SW480 (cell line): ENCODE measurements at places on chromosomes 1 and 21.

GRCh38 chr1:98749152-98749756 lies 87.7 kb downstream of the SNX7 start:
- peak; percentile 34 for DNase-seq

DNA sequence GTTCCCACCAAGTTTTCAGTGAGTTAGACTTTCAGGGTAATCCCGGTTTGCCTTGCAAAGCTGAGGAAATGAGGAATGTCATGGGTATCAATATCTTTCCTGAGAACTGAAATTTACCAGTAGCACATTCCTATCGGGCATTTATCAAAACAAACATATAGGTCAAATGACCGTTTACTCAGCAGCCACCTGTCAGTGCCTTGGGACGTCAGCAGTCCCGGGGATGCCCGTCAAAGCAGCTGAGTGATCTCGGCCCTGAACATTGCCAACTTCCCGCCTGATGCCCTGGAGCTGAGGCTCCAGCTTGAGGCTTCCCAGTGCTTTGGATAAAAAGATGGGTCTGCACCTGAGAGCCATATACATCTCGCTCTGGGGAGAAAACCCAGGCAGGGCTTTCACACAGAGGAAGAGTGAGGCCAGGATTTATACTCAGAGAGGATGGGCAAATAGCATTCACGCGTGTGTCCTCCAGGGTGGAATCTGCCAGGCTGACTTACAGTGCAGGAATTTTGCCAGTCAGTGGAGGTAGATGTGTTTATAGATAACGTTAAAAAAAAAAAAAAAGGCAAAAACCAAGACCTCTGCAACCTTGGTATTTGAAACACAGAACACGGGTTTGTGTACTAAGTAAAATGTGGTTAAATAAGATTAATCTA lies 435.7 kb upstream of the VAMP3 start:
- no peak for DNase-seq

DNA sequence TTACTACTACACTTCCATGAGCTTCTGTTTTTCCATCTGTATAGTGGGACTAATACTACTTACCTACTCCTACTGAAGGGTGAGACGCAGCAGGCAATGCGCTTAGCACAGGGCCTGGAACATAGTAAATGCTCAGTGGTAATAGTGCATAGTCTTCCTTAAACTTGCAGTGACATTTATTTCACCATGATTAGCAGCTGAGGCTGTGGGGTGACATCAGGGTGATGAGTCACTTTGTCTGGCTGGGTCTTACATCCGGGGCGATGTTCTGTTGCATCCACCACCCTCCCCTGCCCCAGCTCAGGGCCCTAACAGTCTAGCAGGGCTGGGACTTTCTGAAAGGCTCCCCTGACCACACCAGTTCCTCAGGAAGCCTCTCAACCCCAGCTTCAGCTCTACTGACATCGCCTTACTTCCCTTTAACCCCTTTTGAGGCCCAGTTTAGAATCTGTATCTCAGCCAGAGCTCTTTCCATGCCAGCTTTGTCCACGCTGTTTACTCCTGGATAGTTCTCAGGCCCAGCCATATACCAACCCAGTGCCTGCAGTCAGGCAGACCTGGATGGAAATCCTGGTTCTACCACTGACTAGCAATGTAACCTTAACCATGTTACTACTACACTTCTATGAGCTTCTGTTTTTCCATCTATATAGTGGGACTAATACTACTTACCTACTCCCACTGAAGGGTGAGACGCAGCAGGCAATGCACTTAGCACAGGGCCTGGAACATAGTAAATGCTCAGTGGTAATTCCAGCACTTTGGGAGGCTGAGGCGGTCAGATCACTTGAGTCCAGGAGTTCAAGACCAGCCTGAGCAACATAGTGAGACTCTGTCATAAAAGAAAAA lies 66.3 kb downstream of the CD58 start:
- peak; percentile 91 for DNase-seq

DNA sequence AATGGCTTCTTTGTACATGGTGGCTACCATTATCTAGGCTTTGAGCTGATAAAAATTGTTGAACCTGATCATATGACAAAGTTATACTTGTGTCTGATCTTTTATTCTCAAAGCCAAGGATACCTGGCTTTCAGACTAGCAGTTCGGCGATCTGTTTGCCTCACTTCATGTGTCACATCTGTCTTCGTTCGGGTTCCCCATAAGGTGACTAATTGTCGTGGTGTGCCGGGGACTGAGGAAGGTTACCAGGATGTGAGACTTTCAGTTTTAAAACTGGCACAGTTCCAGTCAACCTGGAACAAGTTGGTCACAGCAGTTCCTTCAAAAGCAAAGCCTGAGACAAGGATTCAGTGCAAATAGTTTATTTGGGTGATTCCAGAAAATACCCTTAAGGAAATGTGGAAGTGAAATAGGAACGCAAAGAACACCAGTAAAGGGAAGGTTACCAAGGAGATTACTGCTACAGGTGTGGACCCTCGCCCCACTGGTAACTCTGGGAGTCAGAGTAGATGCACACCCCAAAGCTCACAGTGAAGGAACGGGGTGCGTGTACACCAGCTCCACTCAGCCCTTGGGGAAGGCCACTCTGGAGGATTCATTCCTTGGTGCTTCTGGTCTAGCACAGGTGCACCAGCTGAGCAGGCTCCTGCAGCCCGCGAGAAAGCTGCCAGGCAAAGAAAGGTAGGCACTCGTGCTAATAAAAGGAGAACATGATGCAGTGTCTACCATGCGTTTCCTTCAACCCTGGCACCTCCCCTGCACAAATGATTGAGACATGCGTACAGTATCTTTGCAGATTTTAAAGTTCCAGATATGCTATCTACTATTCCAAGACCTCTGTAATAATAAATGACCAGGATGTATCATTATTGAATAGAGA lies 69.0 kb downstream of the VWA5B1 start:
- peak; percentile 52 for DNase-seq

GRCh38 chr1:185044387-185044786 lies 971 bp upstream of the RNF2 start:
- DNase-seq, result no peak

GRCh38 chr1:117146575-117147340 lies 25.2 kb upstream of the TRIM45 start:
- DNase-seq, result peak; percentile 55

DNA sequence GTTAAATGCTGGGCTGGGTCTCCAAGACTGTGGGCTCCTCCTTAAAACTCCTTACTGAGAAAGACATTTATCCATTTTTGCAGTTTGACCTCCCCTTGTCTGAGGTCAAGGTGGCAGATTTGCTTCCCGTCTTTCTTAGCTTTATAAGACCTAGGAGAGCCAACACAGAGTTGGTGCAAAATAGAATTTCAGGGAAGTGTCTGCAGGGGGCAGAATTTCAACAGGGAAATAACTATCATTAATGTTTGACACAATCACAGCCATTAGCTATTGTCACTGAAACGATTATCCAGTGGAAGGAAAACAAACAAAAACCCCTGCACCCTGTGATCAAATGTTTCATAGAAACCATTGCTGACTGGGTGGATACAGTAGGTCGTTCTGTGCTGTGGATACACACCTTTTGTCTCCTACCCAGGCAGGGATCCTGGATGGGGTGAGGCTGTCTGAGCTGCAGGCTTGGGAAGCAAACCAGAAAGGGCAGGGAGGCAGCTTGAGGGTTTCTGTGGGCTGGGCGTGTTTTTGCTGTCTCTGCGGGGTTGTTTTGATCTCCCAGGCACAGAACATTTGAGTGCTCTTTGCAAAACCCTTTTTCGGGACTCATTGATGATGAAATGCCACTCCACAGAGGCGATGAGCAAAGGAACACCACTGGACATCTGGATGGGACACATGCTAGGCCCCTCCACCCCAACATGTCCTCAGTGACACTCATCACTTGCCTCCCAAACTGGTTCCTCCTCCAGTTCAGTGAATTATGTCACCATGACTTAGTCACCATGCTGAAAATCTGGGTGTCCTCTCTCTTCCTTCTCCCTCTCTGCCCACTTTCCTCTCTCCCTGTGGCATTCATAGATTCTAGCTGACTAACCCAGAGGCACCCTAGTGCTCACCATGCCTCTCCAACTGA lies 94.2 kb upstream of the SERBP1 start:
- peak; percentile 62 for DNase-seq

DNA sequence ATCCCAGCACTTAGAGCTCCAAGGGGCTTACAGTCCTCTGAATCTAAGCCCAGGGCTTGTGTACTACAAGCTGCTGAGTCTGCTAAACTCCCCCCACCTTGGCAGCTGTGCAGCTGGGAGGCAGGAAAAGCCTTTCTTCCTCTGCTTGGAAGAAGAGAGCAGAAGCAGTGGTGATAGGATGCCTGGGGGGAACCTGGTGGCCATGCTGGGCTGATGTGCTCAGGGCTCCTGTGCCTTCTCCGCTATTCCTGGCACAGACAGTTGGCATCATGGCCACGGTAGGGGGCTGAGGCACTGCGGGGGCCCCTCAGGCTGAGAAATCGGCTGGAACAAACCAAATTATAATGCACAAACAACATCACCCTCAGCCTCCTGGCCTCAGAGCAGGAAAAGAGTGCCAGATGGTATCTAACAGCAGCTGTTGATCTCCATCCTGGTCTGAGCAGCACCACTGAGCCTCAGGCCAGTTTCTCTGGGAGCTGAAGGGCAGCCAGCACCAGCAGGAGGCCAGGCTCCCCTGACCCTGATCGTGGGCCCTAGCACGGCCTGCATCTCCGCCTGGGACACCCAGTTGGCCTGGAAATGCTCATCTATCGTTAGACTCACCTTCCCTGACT lies 35.8 kb downstream of the ECE1 start:
- no peak for DNase-seq

DNA sequence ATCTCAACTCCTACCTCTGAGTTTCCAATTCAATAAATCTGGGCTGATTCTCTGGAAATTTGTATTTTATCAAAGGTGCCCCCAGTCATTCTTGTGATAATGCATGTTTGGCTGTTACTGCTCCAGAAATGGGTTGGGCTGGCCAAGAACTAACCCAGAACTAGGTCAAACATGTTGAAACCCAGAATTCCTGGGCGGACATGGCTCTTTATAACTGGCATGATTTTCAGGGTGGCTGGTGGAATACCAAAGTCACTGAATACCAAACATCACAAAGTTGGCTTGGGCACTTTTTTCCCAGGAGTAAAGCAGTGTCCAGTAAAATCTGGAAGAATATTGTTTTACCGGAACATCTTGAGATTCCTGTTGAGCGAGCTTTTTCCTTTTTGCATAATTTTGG lies 89.4 kb upstream of the S1PR1 start:
- DNase-seq, result no peak

- no peak for DNase-seq
Measured at GRCh38 chr21:19833082-19833481, 1165.1 kb upstream of the NCAM2 start.

- no peak for DNase-seq
Measured at GRCh38 chr1:108732398-108732797, 14.1 kb upstream of the STXBP3 start.

DNA sequence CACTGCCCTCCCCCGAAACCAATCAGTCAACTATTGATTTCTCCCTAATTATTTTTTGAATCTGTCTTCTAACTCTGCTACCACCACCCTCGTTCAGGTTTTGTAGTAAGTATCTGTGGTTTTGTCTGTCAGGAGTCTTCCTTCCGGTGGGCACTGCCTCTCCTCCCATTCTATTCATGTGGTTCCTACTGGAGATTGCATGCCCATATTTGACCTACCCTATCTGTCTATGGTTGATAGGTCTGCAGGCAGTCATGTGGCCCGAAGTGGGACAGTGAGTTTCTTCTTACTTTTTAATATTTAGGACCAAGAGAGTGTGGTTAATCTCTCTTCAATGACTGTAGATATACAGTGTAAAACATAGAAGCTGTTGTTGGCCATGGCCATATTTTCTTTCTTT lies 17.8 kb upstream of the MAST2 start:
- DNase-seq, result peak; percentile 53
